ENCODE measurements at places on chromosomes 7 and 10.

GRCh38 chr7:124752310-124752709 is 13.3 kb downstream of the GPR37 start:
- no peak for DNase-seq

GRCh38 chr10:81192221-81192788 is 654.6 kb downstream of the SH2D4B start:
- DNase-seq = no peak

GRCh38 chr10:14698829-14699170 is 75.9 kb downstream of the FAM107B start:
- no peak for DNase-seq

DNA sequence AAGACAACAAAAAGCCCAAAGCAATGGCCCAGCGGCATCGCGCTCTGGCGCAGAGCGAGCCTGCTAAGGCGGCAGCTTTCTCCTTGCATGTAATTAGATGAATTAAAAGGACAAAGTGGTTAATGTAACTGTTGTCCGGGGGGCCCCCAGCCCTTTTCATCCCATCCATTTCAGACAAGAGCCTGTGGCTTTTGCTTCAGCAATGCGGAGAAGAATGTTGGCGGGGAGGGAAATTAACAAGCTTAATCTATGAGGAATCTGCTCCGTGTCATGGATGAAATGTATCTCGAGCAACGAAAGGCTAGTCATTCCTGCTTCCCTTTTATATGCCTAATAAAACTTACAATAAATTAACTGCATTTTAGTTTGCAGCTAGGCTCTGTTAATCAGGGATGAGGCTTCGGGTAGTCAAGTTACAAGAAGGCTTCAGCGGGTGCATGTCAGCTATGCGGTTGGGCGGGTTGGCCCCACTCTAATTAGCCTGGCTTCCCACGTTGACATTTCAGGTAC is 203.3 kb downstream of the BUB3 start:
- no peak for DNase-seq

DNA sequence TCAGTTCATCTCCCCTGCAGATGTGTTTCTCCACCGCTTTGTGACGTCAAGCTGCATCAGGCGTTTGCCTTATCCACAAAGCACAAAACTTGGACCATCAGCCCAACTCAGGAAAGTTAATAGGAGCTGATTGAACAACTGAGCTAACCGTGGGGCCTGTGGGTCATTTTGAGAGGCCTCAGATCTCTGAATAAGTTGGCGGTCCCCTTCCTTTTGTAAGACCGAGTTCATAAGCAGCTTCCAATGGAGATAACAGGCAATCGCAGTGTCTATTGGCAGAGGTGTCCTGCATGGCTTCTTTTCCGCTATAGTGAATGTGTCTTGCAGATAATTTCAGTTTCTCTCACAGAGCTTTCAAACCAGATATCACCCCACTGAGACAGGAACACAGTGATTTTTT is 154.0 kb downstream of the SORCS1 start:
- DNase-seq = no peak

DNA sequence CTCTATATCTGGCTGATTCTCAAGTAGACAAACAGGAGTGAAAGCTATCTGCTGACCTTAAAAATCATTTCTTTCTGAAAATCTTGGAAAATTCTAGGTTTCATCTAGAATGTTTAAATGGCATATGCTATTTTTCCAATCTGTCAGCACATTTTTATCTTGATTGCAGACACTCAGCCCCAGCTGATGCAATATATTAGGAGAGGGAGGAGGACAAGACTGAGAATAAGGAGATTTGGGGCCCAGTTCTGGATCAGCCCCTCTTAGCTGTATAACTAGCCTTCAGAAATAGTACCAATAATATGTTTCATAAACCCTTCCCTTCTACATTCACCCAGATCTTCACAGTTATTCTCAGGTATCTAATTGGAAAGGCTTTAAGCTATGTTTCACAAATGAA is 131.2 kb downstream of the HDAC9 start:
- no peak for DNase-seq

DNA sequence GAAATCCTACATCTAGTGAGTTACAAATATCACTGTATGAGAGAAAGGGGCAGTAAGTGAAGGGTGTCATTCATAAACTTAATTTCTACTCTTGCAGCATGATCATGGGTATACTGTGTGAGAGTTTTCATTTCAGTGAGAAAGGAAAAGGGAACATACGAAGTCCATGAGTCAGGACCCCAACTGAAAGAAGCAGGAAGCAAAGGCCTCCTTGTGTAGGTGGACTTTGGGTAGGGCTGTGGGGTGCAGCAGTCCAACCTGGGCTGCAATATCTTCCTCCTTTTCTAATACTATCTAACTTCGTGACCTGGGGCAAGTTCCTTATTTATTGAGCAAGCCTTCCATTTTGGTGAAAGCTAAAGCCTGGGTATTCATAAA is 248.2 kb upstream of the TCF7L2 start:
- DNase-seq = no peak

GRCh38 chr7:135712182-135712782 is 15.7 kb downstream of the SLC13A4 start:
- no peak for DNase-seq

GRCh38 chr7:76202666-76203030 is 952 bp downstream of the SRRM3 start:
- DNase-seq = no peak

GRCh38 chr7:105339404-105340323 is 49.1 kb downstream of the SRPK2 start:
- no peak for DNase-seq

DNA sequence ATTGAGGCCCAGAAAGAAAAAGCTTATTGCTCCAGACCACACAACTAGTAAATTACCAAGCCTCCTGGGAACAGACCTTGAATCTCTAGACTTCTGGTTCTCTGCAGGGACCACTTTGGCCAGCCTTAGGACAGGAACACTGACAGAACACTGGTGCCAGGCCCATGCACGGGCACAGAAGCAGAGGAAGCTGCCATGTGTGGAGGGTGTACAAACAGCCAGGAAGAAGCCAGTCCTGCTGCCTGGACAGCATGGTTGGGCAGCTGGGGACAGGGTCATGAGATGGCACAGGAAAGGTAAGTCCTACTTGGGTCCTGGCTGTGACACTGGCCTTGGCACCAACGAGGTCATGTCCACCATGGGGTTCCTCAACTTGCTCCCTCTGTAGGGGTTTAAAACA is 19.2 kb downstream of the MMRN2 start:
- no peak for DNase-seq

DNA sequence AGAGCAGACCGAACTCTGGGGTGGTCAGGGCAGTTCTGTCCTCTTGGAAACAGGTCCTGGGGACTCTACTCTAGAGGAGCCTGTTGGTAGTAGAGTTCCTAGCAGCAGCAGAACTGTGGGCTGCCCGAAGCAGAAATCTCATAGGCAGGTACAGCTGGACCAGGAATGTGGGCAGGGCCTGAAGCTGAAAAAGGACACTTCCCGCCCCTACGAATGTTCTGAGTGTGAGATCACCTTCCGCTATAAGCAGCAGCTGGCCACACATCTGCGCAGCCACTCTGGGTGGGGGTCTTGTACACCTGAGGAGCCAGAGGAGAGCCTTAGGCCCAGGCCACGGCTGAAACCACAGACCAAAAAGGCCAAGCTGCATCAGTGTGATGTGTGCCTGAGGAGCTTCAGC is 8.3 kb upstream of the ZNF783 start:
- DNase-seq = no peak

DNA sequence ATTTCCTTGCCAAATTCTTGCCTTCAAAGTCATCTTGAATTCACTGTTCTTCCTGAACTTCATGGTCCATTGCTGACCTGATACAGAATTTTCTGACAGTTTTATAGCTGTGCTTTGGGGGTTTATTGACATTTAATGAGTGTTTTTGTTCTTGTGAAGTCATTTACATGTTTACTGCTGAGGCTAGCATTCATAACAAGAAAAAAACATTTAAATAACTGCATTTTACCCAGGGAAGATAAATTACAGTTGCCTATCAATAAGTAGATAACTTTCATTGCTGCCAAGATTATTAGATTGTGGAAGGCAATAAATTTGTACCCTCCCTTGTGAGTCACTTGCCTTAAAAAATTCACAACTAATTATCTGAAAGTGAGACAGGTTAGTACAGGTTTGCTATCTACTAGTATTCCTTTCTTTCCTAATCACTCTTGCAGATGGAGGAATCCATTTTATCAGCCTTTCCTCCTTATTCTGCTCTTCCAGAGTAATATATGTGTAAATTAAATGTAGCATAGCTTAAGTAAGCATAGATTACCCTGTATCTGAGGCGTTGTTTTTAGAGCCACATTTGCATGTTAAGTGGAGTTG is 178.4 kb downstream of the EXOC4 start:
- no peak for DNase-seq

- DNase-seq = no peak
Measured at GRCh38 chr10:3468919-3469638, 296.5 kb upstream of the PITRM1 start.

DNA sequence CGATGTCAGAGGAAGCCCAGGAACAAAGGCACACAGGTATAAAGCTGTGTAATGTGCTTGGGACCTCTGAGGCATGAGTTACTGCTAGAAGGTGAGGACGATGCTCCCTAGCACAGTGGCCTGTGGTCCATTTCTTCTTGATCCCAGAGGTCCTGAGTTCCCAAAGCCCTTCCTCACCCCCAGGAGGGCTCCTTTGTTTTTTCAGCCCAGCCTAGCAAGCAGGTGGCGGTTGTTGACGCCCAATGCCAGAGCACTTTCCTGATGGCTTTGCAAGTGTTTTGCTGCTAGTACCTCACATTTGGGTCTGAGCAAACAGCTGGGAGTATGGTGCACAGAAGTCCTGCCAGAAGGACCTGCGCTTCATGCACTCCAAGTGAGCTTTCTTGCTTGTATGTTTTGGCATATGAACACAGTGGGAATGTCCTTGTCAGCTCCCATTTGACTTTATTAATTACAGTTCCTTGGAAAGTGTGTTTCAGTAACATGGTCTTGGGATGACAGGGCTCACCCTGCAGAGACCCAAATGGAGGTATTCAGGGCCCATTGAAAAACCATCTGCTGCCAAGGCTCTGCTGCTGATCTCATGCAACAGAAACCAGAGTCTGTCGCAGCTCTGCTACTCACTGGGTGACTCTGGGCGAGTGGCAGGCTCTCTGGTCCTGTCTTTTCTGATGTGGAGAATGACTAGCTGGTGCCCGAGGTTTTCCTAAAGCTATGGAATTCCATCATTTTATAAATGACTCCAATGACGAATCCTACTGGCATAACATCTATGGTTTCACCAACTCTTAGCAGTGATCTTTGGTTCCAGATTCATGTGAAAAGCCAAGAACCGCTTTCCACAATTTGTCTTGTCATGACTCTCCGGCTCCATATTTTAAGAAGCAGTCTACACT is 134.9 kb downstream of the ARID5B start:
- DNase-seq = no peak

GRCh38 chr7:36651404-36651803 is 72.9 kb downstream of the AOAH start:
- DNase-seq = no peak

GRCh38 chr7:38318803-38319416 is 45.5 kb upstream of the TARP start:
- no peak for DNase-seq

GRCh38 chr7:137618748-137619147 is 228.0 kb downstream of the DGKI start:
- no peak for DNase-seq

- no peak for DNase-seq
Measured at GRCh38 chr7:20064974-20065862, 152.0 kb downstream of the MACC1 start.

DNA sequence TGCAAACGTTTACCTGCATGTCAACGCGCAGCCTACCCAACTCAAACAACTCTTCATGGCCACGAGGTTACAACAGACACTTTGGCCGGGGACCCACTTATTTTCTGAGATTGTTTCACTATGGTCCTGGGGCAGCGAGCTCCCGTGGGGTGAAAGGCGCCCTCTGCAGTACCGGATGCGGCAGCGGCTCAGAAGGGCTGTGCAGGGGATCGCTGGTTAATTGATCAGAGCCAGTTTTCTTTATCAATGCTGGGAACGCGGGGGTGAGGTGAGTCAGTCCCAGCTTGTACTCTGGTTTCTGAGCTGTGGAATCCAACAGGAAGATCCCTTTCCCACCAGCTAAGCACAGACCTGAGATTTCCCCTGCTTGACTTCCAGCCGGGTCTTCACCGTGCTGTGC is 366.5 kb upstream of the KLF6 start:
- DNase-seq = no peak
